ENCODE measurements at places on chromosomes 13 and 19.

DNA sequence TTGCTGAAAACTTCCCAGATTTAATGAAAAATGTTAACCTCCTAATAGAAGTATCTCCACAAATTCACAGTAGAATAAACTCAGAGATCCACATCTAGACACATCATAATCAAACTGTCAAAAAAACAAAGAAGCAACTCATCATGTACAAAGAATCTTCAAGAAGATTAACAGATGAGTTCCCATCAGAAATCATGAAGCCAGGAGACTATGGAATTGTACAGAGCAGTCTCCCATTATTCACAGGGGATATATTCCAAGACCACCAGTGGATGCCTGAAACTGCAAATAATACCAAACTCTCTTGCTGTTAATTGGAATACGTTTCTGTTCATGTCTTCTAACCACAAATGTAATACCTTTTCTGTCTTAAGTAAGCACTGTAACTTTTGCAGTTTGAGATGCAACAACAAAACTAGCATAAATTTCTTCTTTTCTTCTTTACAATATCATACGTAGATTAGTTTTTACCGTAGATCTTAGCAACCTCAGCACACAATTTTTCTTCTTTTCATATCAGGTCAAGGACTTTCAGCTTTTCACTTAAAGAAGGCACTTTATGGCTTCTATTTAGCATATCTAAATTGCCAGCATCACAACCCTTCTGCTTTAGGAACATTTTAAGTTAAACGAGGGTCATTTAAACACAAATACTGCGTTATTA is 70.3 kb upstream of the MIR17HG start:
- no peak for DNase-seq

DNA sequence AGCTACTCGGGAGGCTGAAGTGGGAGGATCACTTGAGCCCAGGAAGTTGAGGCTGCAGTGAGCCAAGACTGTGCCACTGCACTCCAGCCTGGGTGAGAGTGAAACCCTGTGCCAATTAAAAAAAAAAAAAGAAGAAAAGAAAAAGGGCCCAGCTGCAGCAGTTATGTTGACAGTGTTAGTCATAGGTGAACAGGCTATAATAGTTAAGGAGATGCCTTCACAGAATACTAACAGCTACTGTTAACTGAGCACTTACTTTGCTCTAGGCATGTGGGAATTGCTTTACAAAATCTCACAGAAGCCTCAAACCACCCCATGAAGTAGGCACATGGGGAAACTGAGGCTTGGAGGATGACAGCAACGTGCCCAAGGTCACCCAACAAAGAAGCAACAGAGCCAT is 3.9 kb downstream of the FBXO17 start:
- DNase-seq = no peak

GRCh38 chr19:3977242-3978143 is 6.6 kb upstream of the DAPK3 start:
- no peak for DNase-seq

GRCh38 chr13:40158757-40159156 is 503.3 kb downstream of the COG6 start:
- no peak for DNase-seq

DNA sequence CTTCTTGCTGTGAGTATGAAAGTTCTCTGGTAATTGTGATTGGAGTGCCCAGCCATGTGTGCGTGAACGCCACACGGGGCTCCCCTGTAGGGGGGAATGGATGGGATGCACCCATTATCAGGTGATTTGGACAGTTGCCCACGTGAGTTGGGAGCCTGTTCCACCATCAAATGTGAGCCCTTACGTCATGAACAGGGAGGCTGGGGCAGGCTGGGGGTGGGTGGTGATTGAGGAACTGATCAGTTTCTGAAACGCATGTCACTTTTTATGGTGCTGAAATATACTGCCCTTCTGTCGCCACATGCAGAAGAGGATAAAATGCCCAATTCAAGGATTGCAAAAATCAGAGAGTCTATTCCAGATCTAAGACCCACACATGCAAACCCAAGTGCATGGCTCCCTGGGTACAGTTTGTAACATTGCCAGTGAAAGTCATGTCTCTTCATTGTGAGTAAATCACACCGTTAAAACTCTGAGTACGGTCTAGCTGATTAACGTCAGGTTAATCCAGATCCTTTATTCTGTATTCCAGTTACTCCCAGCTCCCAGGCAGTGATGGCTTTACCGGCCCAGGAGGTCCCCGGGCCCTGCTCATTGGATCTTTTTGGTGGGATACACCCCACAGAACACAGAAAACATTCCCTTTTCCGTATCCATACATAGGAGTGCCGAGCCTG is 90.2 kb downstream of the RAB20 start:
- DNase-seq = no peak

GRCh38 chr13:42747399-42747873 is 33.9 kb upstream of the FAM216B start:
- DNase-seq = peak; percentile 63

DNA sequence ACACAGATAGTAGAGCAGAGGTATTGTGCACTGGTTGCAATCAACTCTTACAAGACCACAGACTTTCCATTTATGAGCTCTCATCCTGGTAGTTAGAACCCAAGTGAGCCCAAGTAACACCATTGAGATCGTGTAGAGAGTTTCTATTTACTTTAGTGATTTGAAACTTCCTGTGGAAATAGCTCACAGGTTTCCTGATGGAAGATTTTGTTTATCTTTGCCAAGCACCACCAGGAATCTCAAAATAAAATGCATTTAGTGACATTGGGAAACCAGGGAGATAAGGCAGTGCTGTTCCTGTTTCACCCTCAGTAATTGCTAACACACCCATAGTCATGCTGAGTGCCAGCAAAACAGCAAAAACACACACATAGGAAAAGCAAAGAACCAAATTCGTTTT is 102.5 kb downstream of the FLT1 start:
- no peak for DNase-seq

- DNase-seq = no peak
These were observed 23.8 kb upstream of the VSTM2B start for GRCh38 chr19:29501816-29502580.

DNA sequence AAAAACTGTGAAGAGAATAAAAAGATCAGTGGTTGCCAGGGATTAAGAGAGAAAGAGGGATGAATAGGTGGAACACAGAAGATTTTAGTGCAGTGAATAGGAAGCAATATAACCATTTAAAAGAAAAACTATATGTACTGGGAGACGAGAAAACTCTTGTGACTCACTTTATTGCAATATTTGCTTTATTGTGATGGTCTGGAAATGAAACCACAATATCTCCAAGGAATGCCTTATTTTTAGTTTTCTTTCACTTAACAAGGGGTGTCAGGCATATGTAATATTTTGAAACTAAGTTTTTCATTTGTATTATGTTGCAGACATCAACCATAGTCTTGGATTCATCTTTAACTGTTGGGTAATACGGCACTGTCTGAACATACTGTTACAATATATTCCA is 1308.2 kb downstream of the PCDH9 start:
- DNase-seq = peak; percentile 16

DNA sequence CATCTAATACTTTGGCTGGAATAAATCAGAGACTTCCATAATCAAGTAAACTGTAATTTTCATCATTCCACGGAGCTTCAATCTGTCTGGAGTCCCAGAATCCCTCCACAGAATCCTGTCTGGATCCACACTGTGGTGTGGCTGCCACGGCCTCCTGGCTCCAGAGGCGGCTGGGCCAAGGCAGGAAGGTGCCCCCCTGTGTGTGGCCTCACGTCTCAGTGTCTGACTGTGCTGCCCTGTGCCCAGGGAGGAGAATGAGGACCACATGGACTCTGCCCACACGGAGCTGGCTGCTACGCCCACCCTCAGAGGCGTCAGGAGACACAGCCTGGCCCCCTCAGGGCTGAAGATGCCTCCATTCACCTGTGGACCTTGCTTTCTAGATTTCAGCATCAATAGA is 12.2 kb upstream of the ZNF135 start:
- no peak for DNase-seq

GRCh38 chr19:3556423-3556977 is 886 bp downstream of the MFSD12 start:
- no peak for DNase-seq

GRCh38 chr13:49459580-49459979 is 15.5 kb downstream of the SETDB2 start:
- no peak for DNase-seq

DNA sequence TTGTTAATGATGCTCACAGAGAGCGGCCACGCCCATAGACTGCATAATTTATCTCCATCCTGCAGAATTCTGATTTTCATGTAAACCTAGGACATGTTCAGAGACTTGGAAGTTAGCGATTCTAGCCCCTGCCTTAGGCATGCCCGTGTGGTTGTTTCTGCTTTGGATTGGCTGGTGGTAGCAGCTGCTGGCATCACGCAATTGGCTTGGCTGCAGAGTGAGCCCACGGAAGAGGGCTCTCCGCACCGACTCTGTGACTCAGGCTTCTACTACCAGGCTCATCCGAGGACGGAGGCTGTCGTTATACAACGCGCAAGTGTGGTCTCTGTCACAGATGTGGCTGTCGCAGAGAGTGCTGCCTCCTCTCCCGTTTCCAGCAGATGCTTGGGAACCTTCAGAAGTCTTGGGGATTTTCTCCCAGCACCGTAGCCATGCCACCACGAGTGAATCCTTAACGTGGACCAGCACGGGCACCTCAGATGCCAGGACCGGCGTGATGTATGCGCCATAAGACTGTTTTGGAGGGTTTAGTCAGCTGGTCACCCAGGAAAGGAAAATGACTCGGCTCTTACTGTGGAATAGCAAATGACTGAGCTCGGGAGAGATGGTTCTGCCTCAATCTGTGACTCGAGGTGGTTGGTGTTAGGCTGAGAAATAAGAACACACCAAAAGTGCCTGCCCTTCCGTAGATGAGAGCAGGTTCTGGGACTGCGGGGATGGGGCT is 61.0 kb upstream of the F7 start:
- DNase-seq = no peak

GRCh38 chr19:17841810-17842662 is 5.7 kb downstream of the JAK3 start:
- peak; percentile 31 for DNase-seq

DNA sequence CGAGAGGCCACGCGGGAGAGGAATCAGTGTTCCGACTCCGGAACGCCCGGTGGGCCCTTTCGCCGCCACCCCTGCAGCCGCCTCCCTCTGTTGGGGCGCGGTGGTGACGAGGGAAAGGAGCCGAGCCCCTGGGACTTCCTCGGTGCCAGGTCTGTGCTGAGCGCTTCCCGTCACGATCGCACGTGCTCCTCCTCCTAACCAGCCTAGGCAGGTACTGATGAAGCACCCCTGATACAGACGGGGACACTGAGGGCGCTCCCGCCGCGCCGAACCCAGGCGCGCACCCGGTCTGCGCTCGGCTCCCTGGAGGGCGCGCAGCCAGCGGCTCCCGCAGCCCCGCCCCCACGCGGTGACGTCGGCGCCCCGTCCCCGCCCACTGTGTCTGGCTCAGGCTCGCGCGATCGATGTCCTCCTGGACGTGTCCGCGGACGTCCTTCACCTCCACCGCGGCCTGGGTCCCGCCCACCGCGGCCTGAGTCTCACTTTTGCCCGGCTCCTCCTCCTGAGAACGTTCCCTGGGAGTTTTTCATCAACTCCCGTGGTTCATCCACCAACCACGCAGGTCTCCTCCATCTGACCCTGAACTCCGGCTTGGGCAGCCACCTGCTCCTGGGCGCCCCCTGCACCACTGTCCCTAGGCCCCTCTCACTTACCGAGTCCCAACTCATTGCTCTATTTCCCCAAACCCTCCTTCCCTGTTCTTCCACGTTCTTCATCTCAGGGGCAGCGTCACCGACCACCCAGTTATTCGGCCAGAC is 2.6 kb upstream of the KLK15 start:
- peak; percentile 12 for DNase-seq

DNA sequence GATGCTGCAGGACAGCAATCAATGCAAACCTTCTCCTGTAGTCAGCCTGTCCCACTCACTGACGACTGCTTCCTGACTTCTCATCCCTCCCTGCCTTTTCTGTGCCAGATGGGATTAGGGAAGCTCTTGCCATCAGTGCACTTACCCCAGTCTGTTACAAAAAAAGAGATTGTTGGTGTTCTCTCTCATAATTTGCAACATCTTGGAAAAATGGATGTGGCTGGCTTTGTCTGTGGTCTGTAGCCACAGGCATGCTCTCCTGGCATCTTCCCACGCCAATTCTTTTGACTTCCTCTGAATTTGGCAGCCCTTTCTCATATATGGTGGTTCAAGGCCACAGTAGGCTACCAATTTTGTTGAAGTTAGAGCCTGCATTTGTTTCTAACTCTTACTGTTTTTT is 11.6 kb upstream of the HTR2A start:
- DNase-seq = peak; percentile 73

- DNase-seq = no peak
These were observed 389.8 kb downstream of the NDFIP2 start for GRCh38 chr13:79870766-79871165.

GRCh38 chr13:29754473-29754806 is 96.0 kb downstream of the UBL3 start:
- peak; percentile 38 for DNase-seq

DNA sequence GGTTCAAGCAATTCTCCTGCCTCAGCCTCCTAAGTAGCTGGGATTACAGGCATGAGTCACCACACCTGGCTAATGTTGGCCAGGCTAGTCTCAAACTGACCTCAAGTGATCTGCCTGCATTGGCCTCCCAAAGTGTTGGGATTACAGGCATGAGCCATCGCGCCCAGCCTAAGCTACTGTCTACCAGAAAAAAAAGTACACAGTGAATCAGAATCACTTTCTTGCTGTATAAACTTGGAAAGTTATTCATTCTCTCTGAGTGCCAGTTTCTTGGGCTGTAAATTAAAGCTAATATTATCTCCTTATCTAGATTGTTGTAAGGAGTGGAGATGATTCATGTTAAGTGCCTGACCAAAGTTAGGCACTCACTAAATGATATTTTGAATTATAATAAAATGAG is 242.8 kb downstream of the ENOX1 start:
- no peak for DNase-seq

GRCh38 chr19:18368504-18369222 is 17.3 kb upstream of the GDF15 start:
- DNase-seq = no peak

DNA sequence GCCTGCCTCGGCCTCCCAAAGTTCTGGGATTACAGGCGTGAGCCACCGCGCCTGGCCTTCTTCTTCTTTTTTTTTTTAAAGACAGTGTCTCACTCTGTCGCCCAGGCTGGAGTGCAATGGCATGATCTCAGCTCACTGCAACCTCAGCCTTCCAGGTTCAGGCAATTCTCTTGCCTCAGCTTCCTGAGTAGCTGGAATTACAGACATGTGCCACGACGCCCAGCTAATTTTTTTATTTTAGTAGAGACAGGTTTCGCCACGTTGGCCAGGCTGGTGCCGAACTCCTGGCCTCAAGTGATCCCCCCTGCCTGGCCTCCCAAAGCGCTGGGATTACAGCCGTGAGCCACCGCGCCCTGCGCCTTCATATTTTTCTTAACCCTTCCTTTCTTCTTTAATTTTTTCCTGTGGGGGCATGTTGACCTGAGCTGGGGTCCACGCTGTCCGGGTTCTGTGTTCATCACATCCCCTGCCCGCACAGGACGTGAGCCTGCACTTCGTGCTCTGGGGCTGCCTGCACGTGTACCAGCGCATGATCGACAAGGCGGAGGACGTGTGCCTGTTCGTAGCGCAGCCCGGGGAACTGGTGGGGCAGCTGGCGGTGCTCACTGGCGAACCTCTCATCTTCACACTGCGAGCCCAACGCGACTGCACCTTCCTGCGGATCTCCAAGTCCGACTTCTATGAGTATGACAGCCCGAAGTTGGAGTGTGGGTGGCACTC is 14.1 kb downstream of the PNPLA6 start:
- no peak for DNase-seq

Data from stromal cell of bone marrow (primary cell).